ENCODE measurements at places on chromosomes 1 and 21.
A peak's percentile ranks its signal among the peaks of the same experiment; 100 is the strongest.

- no peak for DNase-seq
Observed at GRCh38 chr1:24960071-24960801, 30.2 kb upstream of the RUNX3 start.

DNA sequence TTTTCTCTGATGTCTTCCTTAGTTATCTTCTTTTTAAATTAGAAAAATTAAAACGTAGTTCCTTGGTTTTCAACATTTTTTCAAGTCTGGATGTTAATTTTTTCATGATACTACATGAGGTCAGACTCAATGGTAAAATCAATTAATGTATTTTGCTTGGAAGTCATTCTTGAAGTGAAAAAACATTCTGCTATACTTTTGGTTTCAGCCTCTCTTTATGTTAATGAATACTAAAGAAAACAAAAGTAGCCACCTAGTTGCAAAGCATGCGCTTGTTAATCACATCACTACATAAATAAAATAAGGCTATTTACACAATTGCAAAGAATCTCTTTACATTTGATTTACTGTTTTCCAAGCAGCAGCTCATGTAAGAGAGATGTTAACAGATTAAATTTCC, 170.4 kb downstream of the LIPI start:
- no peak for DNase-seq

GRCh38 chr1:56266359-56266758, 313.0 kb downstream of the PLPP3 start:
- peak; percentile 69 for DNase-seq

DNA sequence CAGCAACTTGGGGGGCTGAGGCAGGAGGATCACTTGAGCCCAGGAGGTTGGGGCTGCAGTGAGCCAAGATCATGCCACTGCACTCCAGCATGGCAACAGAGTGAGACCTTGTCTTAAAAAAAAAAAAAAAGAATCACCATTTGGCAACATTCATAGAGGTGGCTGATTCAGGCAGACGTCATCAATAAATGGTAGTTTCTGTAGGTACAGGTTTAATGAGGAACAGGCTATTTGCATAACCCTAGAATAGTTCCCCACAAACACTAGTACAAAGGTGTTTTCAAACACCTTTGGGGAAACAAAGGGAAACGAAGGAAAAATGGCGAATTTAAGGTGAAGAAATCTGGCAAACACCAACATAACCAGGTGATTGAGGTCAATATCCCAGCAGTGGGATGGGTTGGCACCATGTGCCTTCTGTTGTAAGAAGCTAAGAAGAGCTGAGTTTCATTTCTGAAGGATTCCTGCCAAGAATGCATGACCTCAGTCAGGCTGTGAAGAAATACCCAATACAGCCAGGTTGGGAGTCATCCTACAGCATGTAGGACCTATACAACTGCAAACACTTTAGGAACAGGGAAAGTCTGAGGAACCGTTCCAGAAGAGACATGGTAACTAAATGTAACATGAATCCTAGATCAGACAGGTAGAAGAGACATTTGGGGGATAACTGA, 5.6 kb downstream of the LPAR3 start:
- peak; percentile 70 for DNase-seq

- DNase-seq = no peak
Observed at GRCh38 chr1:41856944-41857285, 61.8 kb downstream of the HIVEP3 start.

DNA sequence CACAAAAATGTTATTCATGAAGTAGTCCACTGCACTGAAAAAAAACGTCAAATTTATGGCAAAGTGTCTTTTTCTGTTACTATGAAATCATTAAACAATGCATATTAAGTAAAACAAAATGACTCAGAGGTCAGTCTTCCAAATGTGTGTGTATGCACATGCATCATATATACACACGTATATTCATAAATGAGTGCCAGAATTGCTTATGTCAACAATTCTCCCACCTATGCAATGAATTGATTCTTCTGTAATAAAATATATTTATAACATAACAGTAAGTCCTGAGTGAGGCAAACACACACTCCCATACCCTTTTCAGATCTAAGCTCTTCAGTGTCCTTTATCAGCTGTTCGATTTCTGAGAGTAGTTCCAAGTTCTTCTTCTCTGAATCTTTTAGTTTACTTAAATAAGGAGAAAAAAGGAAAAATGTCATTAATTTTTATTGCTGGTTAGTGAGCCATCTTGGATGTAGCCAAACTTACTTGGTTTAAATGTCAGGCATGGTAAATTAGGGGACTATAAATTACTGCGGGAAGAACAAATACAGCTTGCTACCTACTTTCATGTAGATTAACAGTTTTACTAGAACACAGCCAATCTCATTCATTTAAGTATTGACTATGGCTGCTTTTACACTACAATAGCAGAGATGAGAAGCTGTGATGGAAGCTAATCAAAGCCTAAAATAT, 131.9 kb downstream of the COQ8A start:
- no peak for DNase-seq

GRCh38 chr1:221045842-221046831, 166.9 kb downstream of the HLX start:
- peak; percentile 86 for DNase-seq
